ENCODE measurements at places on chromosomes 5 and 9. TPM values are rescaled to one million over a fixed set of nuclear protein-coding genes. Genes with fewer than 3 reads are reported as not detected.

The GABBR2 gene
- under 0.01 TPM for total RNA-seq

The ARID3C gene
- total RNA-seq = not detected

The KCNMB1 gene
- under 0.01 TPM for total RNA-seq

The EXD3 gene
- total RNA-seq = 7.3 TPM

The MAPKAP1 gene
- 93.4 TPM for total RNA-seq

The ALDH1A1 gene
- total RNA-seq = 450 TPM

DNA sequence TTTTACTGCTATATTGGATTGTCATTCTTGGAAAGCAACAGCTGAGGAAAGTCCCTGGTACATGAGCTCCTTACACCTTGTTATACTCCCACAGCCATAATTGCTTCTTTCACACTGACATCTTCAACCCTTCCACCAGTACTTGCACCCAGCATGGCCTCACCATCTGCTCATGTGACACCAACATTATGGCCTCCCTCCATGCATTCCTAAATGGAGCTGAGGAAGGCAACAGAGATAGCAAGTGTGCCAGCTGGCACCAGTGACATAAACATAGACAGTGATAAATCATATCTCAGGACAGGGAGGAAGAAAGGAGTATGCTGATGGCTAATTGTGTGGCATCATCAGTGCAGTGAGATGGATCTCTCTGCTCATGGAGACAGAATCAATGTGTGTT is 119.5 kb downstream of the BAAT start:
- no peak for DNase-seq

DNA sequence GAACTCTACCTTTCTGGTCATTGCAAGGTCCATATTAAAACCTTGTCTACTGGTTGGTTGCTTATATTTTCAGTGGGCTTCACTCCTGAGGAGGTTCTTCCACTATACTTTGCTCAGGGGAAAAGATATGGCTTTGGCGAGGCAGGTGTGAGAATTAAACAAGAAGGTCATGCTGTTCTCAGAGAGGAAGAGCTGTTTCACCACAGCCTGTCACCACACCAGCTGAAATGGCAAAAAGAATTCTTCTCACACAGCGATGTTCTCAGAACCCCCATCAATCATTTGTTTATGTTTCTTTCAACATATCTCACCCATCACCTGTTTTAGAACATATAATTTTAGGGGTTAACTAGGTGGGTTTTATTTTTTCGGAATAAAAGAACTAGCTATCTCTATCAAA is 38.6 kb downstream of the CAPSL start:
- DNase-seq = no peak

- DNase-seq = no peak
These were observed 403.3 kb upstream of the PTPRD start for GRCh38 chr9:11016081-11016480.

DNA sequence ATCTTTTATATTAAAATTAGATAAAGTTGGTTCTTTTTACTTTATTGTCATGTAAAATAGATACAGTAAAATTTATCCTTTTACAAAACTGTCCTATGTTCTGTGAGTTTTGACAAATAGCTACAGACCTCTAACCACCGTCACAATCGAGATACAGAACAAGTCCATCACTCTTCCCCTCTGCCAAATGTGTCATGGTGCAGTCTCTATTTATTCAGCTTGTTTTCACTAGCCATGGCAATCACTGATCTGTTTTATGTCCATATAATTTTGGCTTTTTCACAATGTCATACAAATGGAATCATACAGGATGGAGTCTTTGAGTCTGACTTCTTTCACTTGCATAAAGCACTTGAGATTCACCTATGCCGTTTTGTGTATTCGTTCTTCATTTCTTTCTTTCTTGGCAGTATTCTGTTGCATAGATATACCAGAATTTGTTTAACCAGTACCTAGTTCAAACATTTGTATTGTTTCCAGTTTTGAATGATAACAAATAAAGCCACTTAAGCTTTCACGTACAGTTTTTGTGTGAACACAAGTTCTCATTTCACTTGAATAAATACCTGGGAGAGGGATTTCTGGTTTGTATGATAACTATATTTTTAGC is 273.2 kb upstream of the MPDZ start:
- DNase-seq = no peak

DNA sequence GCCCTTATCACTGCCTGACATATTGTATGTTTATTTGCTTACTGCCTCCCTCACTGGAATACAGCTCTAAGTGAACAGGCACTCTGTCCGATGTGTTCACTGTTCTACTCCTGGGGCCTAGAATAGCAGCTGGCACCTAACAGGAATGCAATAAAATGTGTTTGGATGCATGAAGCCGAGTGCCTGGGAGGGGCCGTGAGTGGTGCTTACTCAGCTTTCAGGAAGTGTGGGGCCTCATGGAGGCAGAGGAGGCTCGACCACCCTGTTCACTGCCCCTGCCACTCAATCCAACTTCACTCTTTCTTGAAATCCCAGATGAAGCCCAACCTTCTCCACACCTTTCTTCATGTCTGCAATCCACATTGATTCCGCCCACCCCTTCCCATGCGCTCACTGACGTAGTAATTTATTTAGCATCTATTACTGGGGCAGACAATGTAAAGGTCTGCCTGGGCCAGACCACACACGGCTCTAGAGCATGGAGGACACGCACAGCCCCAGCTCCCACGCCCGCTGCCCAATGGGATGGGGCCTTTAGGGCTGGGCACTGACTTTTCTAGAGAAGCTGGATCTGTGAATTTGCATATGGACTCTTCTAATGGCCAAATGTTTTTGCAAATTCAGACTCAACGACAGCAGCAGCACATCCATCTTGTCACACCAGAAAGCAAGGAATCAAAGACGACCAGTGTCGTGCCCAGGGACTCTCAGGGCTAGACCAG is 21.3 kb downstream of the TBC1D9B start:
- no peak for DNase-seq

DNA sequence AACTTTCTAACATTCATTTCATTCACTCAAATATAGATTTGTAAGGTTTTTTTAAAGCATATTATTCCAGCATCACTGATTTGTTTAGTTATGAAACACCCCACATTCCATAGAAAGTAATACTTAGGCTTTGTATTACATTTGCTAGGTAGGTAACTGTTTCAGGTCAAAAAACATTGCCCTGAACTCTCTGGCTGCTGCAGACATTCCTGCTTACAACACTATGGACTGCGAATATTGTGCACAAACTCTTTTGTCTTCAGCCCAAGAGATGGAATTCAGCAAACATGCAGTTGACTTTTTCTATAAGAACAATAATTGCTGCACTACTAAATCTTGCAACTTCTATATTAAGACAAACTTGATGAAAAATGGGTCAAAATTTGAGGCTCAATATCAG is 301.0 kb downstream of the ARL15 start:
- no peak for DNase-seq

DNA sequence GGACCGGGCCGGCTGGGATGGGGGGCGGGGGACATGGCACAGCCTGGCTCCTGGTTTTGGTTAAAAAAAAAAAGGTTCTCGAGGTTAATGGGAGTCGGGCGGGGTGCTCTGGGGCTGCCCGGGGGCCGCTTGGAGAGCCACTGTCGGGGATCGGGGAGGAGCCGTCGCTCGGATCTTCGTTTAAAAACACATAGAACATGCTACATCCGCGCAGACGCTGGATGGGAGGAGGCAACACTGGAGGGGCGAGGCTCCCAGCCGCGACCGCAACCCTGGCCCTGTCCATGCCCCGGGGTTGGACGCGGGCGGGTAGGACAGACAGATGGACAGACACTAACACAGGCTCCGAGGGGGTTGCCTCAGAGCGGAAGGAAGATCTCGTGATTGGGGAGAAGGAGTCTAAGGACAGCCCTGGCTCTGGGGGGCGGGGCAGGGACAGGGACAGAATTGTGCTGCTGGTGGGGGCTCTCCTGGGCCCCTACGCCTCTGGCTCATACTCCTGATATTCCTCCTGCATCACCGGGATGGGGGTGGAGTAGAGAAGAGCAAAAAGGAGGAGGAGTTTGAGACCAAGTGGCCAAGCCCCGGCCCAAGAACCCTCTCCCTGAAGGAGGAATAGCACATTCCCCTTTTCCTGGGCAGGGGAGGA is 9.9 kb downstream of the SNCB start:
- DNase-seq = peak; percentile 38

GRCh38 chr9:113511047-113511521 is 47.6 kb downstream of the RGS3 start:
- no peak for DNase-seq

DNA sequence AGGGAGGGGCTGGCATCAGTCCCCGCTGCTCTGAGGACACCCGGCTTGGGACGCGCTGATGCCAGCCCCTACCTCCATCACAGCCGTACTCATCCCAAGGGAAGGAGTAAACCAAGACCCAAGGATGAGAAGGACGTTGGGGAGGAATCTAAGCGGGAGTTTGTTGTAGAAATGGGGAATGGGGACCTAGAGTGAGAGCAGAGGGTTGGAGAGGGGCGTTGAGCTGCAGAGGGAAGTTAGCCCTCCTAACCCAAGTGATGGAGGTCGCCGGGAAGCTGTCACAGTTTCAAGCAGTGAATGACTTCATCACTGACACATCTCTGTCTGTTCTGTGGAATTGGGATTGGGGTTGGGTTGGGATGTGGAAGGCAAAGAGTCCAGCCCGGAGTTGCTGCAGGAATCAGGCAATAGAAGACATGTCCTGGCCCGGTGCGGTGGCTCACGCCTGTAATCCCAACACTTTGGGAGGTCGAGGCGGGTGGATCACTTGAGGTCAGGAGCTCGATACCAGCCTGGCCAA is 759 bp upstream of the SUSD1 start:
- no peak for DNase-seq

- DNase-seq = no peak
These were observed 418.2 kb downstream of the TUSC1 start for GRCh38 chr9:25260046-25260445.

DNA sequence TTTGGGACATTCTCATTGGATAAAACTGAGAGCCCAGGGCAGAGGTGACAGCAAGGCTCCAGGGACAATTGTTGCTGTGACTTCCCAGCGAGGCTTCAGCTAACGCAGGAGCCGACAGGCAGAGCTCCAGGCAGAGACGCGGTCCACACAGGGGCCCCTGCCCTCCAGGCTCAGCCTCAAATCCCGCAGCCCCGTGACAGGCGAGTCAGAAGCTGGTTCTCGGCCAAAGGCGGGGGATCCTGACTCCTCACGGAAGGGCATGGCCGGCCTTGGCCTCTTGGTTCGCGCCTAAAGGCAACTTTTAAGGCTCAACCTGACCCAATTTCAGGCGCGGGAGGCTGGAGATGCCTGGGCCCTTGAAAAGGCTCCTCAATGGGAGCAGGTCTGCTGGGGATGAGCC is 21.3 kb downstream of the SLC12A7 start:
- peak; percentile 15 for DNase-seq

DNA sequence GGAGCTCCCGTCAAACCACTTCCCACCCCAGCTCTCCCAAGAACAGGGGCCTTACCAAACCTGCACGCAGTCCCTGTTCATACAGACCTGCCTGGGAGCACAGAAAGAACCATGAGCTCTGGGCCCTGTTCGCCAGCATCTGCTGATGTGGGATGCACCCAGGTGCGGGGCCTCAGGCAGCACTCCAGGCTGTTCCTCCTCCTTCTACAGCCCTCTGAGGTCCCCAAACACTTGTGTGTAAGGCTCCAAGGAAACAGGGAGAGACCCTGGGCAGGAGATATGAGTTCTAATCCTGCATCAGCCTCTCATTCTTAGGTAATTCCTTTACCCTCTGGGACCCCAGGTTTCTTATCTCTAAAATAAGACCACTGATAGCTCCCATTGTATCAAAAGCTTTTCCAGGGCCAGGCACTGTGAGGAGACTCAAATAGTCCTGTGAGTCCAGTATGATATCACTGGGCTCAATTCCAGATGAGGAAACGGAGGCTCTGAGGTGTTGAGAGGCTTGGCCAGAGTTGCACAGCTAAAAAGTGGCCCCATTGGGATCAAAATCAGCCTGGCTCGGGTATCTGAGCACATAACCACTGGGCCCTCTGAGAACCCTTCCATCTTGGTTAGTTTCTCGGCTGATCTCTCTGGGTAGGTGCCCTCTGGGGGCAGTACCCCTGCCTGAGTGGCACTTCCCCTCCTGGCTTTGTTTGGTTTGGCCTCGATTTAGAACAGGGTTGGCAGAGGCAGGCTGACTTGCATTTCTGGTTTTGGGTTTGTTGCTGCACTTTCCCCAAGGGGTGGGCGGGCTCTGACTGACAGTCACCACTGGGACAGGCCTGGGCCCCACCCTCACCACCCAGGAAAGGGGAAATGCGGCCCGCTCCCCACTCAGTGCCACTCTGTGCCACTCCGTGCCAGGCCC is 116.8 kb downstream of the RGS3 start:
- no peak for DNase-seq

- no peak for DNase-seq
These were observed 172.3 kb downstream of the CACNA1B start for GRCh38 chr9:138049779-138050471.

DNA sequence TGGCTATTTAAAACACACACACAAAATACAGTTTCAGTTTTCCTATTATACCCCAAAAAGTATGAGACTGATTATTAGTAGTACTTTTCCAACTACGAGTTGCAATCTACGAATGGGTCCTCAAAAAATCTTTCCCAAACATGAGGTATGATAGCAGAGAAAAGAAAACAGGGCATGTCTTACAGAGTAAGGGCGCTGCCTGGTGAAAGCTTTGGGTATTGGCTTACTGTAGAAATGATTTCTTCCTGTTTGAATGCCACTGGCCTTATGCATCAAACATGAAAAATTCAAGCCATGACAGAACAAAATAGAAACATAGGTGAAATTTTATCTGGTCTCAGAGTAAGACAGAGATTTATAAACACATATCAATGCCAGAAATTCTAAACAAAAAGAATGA is 448.0 kb downstream of the SPOCK1 start:
- DNase-seq = no peak

DNA sequence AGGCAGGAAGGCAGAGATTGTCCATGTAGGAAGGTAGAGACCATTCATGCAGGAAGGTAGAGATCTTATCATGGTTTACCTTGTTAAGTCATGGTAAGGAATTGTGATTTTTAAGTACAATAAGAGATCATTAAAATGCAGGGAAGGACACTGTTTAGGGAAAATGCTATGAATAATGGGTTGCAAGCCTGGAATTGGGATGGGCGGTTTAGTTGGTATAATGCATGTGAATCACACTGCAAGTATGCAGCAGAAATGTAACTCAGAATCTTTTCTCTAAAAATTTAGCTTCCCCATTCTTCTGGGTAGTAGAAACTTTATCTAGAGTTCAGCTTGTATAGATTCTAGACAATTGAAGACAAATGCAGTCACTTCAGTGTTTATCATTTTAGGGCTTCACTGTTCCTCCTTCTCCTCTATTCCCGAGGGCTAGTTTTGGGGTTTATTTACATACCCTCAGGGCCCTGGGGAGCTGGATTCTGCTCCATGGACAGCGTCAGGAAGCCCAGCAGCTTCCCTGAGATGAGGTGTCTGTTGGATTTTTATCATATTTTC is 212.0 kb downstream of the SREK1 start:
- no peak for DNase-seq

GRCh38 chr5:6722015-6722414 is 8.8 kb downstream of the TENT4A start:
- DNase-seq = peak; percentile 58
